ENCODE measurements at places on chromosomes 13 and 19.
A peak's percentile ranks its signal among the peaks of the same experiment; 100 is the strongest.

DNA sequence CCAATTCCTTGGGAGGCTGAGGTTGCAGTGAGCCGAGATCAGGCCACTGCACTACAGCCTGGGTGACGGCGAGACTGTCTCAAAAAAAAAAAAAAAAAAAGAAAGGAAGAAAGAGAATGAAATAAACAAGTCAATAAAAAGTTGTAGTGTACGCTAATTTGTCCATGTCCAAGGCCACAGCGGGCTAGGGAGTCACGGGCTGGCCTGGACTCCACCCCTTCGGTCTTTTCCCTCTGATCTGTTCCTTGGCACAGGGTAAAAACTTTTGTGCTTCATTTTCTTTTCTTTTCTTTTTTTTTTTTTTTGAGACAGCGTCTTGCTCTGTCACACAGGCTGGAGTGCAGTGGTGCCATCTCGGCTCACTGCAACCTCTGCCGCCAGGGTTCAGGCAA is 19.4 kb upstream of the MKNK2 start:
- no peak for DNase-seq

GRCh38 chr13:82569581-82569980 is 1312.7 kb downstream of the SLITRK1 start:
- DNase-seq: no peak

GRCh38 chr19:4929186-4929585 is 19.9 kb downstream of the UHRF1 start:
- no peak for DNase-seq

GRCh38 chr13:20249913-20250312 is 17.8 kb upstream of the GJB6 start:
- DNase-seq: no peak

DNA sequence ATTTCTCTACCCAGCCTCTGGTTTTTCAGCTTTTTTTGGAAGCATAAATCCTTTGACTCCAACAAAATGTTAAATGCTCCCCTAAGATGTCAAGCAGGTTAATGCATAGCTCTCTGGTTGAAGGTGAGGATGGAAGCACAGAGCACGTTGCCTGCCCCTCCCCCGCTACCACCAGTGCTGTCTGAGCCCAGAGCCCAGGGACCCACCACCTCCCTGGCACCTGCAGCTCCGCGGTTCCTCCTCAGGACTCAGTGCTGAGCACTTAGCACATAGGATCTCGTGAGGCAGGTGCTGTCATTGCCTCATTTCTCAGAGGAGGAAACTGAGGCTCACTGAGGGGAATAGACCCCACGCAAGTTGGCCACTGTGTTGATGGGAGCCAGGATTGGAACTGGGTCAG is 48.6 kb downstream of the DPF1 start:
- no peak for DNase-seq

DNA sequence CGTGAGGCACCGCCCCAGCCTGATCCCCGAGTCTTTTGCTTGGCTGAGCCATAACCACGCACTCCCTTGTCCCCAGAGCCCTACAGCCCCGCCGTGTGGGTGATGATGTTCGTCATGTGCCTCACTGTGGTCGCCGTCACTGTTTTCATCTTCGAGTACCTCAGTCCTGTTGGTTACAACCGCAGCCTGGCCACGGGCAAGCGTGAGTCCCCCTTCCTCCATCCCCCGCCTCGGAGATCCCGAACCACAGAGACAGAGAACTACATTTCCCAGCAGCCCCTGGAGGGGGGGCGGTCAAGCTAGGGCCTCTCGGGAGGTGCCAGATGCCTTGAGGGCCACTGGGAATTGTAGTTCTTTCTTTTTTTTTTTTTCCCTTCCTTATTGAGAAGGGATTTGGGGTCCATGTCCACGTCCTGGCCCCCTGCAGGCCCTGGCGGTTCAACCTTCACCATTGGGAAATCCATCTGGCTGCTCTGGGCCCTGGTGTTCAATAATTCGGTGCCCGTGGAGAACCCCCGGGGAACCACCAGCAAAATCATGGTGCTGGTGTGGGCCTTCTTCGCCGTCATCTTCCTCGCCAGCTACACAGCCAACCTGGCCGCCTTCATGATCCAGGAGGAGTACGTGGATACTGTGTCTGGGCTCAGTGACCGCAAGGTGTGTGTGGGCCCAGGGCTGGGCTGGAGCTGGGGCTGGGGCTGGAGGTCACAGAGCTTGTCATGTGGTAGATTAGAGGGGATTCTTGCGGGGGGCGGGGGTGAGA is 25.9 kb downstream of the GRIN2D start:
- DNase-seq: peak; percentile 55

Measured in activated T-cell treated with anti-CD3 and anti-CD28 coated beads for 24 hours (primary cell).